Neural cell (in vitro differentiated cells): ENCODE measurements at places on chromosomes 3 and 15. TPM values are rescaled to one million over a fixed set of nuclear protein-coding genes. Genes with fewer than 3 reads are reported as not detected.

The GP5 gene
- polyA plus RNA-seq: 0.14 and 0.16 TPM in 2 replicates

The CAV3 gene
- polyA plus RNA-seq: not detected in 2 replicates

The ARHGEF26 gene
- polyA plus RNA-seq: 3.7 and 5.7 TPM in 2 replicates

The EFCAB12 gene
- polyA plus RNA-seq: 0.14 and 0.32 TPM in 2 replicates

The SPATA12 gene
- not detected in 2 replicates for polyA plus RNA-seq

The CCR2 gene
- polyA plus RNA-seq: not detected in 2 replicates

The OR5K3 gene
- polyA plus RNA-seq: not detected in 2 replicates
